Fibroblast of skin of scalp (primary cell): ENCODE measurements at places on chromosomes 1 and 21.

DNA sequence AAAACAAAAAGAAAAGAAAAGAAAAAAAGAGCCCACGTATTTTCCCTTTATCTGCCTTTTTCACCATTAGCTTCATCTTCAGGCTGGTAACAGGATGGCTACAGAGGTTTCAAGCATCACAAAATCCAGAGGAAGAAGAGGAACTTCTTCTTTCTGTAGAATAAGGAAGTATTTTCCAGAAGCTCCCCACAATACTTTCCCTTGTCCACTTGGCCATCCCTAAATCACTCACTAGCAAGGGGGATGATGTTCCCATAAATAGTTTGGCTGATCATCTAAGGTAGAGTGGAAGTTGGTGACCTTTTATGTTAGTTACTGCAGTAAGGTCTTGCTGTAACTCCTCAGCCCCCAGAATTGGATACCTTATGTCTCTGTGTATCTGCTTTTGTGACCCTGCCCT lies 45.1 kb upstream of the RNF11 start:
- no peak for DNase-seq

DNA sequence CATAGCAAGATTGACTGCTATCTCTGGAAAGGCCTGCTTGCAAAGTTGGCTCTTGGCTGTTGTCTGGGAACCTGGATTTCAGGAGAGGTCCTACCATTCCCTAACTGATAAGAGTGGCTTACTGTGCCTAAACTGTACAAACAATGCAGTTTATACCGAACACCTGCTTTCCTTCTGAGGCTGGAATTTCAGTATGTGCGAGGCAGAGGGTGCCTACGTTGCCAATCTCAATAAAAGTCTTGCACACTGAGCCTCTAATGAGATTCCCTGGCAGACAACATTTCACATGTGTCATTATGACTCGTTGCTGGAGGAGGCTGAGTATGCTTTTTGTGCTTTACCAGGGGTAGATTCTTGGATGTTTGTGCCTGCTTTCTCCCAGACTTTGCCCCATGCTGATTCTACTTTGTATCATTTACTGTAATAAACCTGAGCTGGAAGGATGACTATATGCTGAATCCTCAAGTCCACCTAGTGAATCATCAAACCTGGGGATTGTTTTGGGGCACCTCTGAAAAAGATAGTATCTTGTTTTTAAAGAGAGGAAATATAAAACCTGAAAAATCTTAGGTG lies 58.9 kb upstream of the GNG4 start:
- peak; percentile 52 for DNase-seq

GRCh38 chr1:226664413-226665101 lies 74.5 kb downstream of the ITPKB start:
- peak; percentile 87 for DNase-seq

DNA sequence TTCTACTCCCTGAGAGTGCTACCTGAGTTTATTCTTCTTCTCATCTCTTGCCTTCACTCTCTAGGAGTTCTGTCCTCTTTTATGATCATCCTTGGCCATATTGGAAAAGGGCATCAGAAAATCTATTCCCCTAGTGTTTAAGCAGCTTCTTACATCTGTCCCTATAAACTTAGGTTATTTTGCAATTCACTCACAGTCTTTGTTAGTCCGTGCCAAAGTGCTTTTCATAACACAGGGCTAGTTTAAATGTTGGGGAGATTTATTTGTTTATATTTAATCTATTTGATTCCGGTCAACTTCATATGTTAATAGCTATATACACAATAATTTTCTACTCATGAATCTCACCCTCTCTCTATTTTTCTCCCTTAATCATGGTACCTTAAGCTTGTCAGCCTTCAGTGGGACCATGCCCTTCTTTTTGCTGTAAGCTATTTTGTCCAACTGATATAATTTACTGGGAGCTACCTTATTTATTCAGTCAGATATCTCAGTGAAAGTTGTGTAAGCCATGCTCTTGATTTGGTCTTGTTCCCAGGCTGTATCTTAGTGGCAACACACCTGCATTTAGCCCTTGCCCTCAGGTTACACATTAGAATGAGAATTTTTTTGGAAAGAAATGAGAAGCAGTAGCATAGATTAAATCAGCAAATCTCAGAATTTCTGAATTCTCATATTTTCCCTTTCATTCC lies 106.3 kb upstream of the SMYD2 start:
- no peak for DNase-seq

DNA sequence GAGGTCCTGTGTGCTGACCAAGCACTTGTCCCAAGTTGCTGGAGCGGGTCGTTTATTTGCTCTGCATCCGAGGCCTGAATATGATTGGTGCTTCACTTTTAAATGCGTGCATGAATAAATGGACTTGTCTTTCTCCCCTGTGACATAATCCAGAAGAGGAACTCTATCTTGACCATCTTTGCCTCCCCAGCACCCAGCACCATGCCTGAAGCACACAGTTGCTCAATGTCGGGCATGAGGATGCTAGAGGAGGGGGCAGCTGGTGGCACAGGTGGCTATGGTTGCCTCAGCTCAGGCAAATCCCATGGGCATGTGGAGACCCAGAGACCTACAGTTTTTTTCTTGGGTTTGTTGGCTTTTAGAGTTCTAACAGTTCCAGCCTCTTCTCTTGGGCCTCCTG lies 142.6 kb downstream of the KAZN start:
- no peak for DNase-seq

- no peak for DNase-seq
Measured at GRCh38 chr1:209395169-209395568, 188.3 kb upstream of the CAMK1G start.

DNA sequence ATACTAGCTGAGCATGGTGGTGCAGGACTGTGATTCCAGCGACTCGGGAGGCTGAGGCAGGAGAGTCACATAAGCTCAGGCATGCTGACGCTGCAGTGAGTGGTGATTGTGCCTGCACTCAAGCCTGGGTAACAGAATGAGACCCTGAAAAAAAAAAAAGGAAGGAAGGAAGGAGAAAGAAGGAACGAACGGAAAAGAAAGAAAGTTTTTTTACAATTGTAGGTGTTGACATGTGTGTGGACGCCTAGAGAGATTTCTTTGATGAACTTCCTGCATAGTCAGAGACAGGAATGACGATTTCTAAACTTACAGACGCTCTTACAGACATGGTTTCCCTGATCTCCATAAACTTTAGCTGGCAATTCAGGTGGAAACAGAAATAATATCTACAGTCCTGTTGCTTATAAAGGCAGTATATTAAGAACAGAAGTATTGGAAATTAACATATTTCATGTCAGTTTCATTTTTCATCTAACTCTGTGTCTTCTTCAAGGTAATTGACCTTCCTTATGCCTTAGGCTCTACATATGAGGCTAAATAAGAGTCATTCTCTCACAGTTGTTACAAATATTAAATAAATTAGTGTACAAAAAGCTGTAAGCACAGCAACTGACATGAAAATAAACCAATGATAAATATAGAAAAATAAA lies 4.1 kb downstream of the SAMSN1 start:
- DNase-seq = no peak
